ENCODE measurements at places on chromosomes 3 and 15. TPM values are rescaled to one million over a fixed set of nuclear protein-coding genes. Genes with fewer than 3 reads are reported as not detected.

HIGD2B gene
- total RNA-seq = not detected

GRCh38 chr3:67551361-67552016 is 102.9 kb downstream of the SUCLG2 start:
- no peak for DNase-seq

GRCh38 chr15:91861223-91861622 is 7.7 kb downstream of the SLCO3A1 start:
- DNase-seq = no peak

DNA sequence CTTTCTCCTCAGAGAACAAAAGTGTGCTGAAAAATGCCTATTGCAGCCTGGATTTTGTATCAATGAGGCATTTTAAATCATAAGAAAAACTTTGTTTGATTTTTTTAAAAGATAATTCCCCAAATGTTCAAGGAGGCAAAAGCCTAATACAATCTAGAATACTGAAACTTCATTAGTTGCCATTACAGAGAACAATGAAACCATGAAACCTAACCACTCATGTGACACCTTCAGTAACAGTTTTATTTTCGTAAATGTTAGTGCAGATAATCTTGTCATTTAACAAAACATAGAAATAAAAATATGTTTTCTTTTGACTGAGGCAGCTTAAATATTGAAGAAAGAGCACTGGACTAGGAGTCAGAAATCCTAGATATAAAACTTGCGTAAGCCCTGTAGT is 655.9 kb downstream of the RBMS3 start:
- no peak for DNase-seq

B3GALNT1 gene
- 84.0 TPM for total RNA-seq

- no peak for DNase-seq
These were observed 378.5 kb downstream of the ERC2 start for GRCh38 chr3:56089739-56090138.

ZBBX gene
- not detected for total RNA-seq

- no peak for DNase-seq
These were observed 60.3 kb downstream of the BDH1 start for GRCh38 chr3:197495499-197495898.

DNA sequence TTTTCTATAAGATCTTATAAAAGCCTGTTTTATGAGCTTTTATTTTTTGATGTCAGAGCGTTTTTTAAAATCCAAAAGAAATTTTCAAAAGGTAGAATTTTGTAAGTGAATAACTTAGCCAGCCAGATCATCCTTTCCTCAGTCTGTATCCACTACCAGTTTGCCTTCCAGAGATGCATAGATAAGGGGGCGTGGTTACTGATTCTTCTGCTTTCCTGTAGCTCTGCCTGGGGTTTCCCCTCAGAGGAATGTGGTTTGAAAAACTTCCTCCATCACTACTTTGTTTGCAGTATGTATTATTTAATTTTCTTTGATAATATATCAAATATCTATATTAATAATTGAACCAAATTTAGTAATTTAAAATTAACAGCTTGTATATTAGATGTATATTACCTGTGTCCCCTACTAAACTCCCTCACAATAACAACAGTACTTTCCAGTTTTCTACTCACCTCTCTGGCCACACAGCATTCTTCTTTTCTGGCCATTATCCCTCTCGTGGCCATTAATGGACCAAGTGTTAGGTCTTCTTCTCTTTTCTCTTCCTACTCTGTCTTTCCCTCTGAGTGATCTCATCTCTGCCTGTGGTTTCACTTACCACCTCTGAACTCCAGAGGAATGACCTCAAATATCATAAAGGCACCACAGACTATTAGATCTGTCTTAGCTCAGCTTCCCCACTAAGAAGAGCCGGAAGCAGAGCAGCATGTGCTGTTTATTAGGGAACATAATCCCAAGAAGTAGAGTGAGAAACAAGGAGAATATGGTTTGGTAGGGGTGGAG is 239.7 kb downstream of the UBE2E2 start:
- DNase-seq = no peak

GRCh38 chr15:25374143-25374542 is 64.7 kb downstream of the UBE3A start:
- DNase-seq = no peak

RMDN3 gene
- total RNA-seq = 21.0 TPM

GRCh38 chr3:37295925-37296324 is 121.5 kb upstream of the LRRFIP2 start:
- no peak for DNase-seq

DNA sequence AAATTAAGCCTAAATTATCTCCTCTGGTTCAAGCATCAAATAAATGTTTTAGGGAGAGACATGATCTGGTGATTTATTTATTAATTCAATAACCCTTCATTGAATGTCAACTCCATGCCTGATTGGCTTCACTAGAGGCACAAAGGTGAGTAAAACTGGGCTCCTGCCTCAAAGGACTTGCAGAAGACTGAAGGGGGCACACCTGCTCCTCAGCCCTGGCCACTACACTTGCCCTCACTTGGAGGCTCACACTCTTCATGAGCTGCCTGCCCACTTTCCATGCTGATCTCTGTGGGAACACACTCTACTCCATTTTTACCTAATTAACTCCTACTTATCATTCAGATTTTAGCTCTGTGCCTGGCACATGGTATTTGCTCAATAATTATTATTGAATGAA is 84.4 kb upstream of the KCNMB2 start:
- DNase-seq = no peak

TM4SF4 gene
- total RNA-seq = not detected

GRCh38 chr3:50272911-50273688 is 4.2 kb downstream of the SEMA3B start:
- DNase-seq = peak; percentile 95

TUSC7 gene
- total RNA-seq = not detected

SPINK8 gene
- total RNA-seq = not detected

- no peak for DNase-seq
These were observed 486.9 kb upstream of the ADAMTS9 start for GRCh38 chr3:65174713-65175112.

- no peak for DNase-seq
These were observed 326.7 kb upstream of the ROPN1 start for GRCh38 chr3:124318656-124319055.

CLRN1 gene
- not detected for total RNA-seq

MAGEL2 gene
- 0.23 TPM for total RNA-seq

DNA sequence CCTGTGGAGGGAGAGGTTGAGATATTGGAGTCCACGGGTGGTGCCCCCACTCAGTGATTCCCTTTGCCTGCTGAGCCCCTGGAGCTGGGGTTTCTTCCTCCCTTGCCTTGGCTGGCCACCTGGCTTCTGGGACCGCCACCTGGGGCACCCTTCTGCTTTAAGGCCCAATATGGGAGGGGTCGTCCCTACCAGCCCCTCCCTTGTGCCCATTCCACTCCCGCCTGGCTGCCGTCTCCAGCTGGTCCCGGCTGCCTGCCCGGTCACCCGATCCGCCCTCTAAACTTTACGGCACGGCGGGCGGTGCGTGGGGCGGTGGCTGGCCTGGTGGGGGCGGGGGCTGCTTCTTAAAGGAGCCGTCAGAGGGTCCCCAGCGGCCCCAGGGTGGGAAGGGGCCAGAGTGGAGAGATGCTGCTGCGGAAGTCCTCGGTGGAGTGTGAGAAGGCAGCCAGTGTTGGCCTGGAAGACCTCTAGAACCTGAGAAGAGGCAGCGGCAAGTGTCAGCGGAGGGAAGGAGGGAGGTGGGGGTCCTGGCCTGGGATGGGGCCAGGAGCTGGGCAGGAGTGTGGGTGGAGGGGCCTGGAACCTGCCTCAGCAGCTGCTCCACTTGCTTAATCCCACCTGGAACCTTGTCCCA is 1.6 kb upstream of the SEMA3B start:
- peak; percentile 93 for DNase-seq

- DNase-seq = no peak
These were observed 50.7 kb upstream of the FGF7 start for GRCh38 chr15:49372366-49372765.

DNA sequence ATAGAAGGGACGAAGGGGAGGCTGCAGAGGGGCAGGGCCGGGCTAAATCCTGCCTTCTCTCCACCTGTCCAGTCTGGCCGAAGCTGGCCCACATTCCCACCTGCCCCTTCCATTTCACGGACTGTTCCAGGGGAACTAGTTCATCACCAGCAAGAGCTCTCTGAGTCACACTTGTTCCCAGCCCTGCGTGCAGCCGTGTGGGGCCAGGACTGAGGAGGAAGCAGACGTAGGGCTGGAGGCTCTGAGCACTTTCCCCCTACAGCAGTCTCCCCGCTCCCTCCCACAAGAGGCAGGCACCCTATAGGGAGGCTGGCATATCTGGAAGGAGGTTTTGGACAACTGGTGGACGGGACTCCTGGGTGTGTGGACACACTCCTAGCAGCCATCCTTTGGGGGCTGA is 3.0 kb downstream of the ITIH4 start:
- DNase-seq = no peak

- DNase-seq = peak; percentile 87
These were observed 43.8 kb upstream of the UACA start for GRCh38 chr15:70806992-70807712.

DNA sequence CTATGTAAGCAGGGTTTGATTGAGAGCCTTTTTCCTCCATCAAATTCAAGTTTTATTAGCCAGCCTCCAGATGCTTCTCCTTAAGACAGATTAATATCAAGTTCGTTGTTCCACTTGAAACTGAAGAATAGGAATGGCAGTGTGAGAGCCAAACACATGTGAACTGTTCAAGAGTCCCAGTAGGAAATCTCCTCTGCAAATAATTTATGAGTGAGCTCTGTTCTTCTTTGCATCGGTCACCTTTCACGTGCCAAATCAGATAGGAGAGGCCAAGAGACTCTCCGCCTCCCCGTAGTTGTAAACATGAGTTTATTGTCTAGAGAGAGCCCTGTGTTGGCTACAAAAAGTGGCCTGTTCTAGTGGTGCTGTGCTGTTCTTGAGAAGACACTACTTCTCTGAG is 372.1 kb upstream of the NR2F2 start:
- DNase-seq = no peak

SNX1 gene
- total RNA-seq = 99.2 TPM

DNA sequence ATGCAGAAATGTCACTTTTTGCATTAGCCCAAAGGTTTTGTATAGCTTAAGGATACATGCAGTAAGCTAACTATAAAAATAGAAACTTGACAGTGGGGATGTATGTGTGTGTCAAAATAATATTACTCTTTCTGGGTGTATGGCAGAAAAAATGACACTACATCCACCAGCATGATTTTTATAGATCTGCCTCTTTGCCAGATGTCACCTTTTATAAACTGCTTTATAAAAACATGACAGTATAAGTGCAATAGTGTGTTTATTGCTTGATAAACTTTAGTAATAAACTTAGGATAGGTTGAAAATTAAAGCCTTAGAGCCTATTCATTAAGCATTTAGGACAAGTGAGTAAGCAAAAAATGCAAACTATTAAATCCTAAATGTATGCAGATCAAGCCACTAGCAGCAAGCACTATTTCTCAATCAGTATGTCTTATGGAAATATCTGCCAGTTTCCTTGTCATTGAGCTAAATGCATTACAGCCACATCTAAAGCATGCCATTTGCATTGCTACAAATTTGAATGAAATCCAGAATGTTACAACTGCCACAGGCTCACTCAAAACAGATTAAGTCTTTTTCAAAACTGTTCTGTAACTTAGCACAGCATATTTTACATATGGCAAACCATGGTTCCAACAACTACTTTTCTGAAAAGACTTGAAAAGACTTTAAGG is 935.0 kb downstream of the FHIT start:
- DNase-seq = no peak

GRCh38 chr3:21041621-21042020 is 709.4 kb downstream of the ZNF385D start:
- no peak for DNase-seq

GRCh38 chr15:72365844-72366243 is 10.0 kb downstream of the HEXA start:
- DNase-seq = no peak

DNA sequence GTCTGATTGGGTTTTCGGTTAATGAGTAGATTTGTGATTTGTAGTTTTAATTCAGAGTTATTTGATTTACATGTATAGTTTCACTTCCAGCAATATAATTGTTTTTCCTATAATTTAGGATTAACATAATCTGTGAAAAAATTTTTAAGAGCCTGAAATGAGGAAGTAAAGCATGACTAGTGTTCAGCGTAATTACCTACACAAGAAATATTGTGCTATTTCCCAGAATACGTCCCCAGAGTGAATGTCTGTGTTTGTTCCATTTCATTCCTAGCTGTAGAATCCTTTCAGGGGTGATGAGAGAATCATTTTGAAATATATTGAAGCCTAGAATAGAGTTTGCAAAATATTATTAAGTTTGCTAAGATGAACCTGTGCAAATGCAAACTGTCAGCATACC is 247.1 kb downstream of the BBX start:
- DNase-seq = no peak

SERPINI2 gene
- 1.9 TPM for total RNA-seq

- DNase-seq = no peak
These were observed 151.6 kb downstream of the FOXB1 start for GRCh38 chr15:60155661-60156060.

CHRNA5 gene
- total RNA-seq = 4.0 TPM

DNA sequence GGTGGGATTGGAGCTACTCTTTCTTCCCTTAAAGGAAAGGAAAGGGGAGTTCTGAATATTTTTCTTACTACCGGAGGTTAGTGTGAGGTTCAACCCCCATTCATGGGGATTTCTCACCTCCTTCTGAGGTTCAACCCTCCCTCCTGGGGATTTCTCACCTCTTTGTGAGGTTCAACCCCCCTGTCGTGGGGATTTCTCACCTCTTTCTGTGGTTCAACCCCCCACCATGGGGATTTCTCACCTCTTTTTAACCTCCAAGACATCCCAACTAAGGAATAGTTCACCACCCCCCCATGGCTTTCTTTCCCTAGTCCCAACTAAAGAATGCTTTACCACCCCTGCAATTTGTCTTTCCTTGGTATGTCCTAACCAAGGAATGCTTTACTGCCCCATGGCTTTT is 520.3 kb downstream of the EDEM1 start:
- DNase-seq = no peak

GRCh38 chr3:44280077-44280476 is 38.4 kb downstream of the TOPAZ1 start:
- no peak for DNase-seq

- DNase-seq = no peak
These were observed 428.9 kb downstream of the VGLL3 start for GRCh38 chr3:86562090-86562489.

DNA sequence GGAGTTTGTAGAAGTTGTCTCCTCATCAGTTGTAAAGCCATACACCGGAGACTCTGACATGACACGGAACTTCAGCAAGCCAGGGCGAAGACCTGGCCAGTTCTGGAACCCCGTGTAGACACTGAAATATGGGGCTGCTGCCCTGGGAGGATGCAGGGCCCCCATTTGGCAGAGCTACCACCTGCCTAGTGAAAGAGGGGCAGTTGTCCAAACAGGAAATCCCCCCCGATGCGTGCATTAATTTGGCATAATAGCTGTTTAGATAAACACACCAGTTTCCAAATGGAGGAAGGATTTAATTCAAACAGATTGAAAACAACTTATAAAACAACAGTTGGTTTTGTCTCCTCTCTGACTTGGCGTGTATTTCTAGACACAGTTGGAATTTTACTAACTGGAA is 357.2 kb downstream of the GABRG3 start:
- DNase-seq = no peak

PRR20G gene
- total RNA-seq = not detected

GPR160 gene
- total RNA-seq = 0.48 TPM

DNA sequence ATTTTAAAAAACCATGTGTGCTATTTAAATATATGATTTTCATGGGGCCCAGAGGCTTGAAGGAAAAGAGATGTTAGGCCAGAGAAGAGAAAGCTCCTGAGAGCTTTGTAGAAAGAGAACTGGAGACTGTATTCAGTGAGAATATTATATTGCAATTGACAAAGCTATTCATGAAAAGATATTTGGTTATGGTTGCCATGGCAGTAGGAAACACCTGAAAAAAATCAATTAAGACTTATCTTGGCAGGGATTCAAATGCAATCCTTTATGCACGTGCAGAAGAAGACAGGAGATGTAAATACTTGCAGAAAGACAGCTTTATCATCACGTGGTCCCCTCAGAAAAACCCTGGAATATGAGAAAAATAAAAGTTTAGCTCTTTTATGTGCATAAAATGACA is 636.0 kb upstream of the TBL1XR1 start:
- DNase-seq = no peak
